ENCODE measurements at places on chromosomes 5 and 9.

GRCh38 chr5:161286066-161286655, 260.4 kb downstream of the GABRB2 start:
- peak; percentile 28 for DNase-seq

GRCh38 chr5:68192679-68193060, 22.9 kb upstream of the PIK3R1 start:
- DNase-seq = no peak

DNA sequence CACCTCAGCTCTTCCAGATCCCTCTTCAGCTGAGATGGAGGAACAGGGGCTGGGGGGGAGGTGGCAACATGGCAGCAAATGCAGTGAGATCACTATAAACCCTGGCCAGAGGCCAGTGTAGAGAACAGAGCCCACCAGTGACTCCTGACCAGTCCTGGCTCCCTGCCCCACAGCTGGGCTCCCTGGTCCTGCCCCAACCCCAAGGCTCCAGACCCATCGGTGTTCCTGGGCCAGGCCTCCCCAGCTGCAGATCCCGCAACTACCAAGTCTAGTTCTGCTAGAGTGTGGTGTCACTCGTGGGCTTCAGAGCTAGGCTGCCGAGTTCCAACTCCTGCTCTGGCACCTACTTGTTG, 16.8 kb downstream of the AKNA start:
- no peak for DNase-seq

GRCh38 chr9:76704593-76705204, 59.5 kb upstream of the PCA3 start:
- no peak for DNase-seq

- DNase-seq = no peak
These were observed 101.8 kb upstream of the MAST4 start for GRCh38 chr5:66494437-66494836.

DNA sequence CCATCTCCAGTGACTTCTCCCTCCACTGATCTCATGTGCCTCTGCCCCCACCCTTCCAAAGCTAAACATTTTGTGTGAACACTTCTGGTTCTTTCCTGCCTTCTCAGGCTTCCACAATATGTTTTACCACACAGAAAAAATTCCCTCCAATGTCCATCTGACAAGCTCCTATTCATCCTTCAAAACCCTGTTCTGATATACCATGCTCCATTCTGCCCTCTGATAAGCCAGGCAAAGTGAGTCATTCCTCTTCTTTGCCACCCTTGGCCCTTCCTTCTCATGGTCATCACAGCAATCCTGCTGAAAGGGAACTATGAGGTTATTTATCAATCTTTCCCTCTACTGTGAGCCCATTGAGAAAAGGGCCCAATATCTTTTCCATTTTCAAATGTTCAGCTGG, 97.6 kb downstream of the BARX1 start:
- no peak for DNase-seq

DNA sequence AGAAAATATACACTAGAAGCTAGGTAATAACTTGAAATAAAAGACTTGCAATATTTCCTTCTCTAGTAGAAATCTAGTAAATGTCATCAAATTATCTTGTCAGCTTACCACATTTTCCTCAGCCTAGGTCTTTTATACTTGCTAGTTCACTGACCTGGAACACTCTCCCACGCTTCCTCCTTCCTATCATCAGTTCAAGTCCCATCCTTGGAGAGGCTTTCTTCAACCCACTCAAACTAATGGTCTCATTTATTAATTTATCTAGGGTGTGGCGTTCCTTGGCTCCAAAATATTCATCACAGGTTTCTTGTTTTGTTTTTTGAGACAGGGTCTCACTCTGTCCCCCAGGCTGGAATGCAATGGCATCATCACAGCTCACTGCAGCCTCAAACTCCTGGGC, 2.9 kb downstream of the FAM13B start:
- no peak for DNase-seq

DNA sequence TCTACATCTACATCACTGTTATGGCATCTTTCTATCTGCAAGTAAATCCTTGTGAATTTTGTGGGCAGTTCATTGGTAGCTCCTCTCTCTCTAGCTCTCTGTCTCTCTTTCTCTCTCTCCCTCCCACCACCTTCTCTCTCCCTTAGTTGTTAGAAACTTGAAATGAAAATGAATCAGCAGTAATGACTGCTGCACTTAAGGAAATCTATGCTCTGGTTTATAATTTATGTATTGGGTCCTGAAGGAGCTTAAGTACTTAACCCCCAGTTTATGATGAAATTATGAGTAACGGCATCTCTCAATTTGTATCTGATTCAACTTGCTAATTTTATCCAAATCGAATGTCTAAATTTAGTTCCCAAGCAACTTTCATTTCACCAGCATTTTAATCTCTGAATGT, 52.0 kb upstream of the PTGER4 start:
- DNase-seq = no peak

GRCh38 chr9:2086971-2087370, 71.8 kb downstream of the SMARCA2 start:
- peak; percentile 31 for DNase-seq

DNA sequence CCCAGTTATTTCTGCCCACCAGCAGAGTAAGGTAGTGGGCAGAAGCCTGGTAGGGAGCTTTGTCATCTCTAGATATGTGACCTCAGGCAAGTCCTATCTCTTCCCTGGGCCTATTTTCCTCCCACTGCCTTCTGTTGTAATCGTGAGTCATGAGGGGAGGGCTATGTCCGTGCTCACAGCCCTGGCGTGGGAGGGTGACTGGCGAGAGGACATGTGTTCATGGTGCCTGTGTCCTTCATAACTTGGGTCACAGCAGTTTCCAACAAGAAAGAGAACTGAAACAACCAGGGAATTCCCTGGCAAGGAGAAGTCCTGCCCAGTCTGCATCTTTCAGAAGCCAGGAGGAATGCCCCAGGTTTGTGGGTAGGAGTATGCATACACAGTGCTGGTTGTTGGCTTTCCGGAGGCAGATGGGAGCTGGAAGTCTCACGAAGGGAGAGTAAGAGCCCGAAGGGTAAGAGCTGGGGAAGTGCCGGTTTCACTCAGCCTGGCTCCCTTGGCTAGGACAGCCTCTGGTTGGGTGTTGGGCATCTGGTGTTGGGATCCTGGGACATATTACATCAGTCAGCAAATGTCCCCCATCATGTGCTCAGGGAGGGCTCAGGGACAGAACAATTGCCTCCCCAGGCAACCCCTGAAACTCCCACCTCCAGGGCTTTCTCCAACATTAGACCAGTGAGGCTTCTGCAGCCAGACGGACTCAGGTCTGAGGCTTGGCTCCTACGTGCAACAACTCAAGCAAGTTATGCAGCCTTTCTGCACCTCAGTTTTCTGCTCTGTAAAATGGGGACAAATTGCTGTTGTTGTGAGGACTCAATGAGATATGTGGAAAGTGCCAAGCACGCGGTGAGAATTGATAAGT, 4.3 kb upstream of the TIFAB start:
- DNase-seq = peak; percentile 59

GRCh38 chr5:6583049-6583880, 49.6 kb downstream of the NSUN2 start:
- peak; percentile 75 for DNase-seq

- no peak for DNase-seq
These were observed 69.4 kb upstream of the CTSL start for GRCh38 chr9:87656485-87656884.
